AG09309 (cell line): ENCODE measurements at places on chromosomes 6 and 20.

DNA sequence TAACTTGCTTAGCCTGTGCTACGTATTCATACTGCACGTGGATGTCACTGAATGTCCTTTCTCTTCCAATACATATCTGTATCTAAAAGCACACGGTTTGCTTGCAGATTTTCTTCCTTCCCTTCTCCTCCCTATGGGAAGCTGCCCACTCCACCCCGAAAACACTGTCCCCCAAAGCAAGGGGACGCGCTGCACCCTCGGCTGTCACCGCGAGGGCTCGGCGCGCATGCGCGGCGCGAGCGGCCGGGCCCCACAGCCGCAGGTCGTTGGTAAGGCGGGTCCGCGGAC lies 659 bp downstream of the TMX4 start:
- DNase-seq, result no peak

DNA sequence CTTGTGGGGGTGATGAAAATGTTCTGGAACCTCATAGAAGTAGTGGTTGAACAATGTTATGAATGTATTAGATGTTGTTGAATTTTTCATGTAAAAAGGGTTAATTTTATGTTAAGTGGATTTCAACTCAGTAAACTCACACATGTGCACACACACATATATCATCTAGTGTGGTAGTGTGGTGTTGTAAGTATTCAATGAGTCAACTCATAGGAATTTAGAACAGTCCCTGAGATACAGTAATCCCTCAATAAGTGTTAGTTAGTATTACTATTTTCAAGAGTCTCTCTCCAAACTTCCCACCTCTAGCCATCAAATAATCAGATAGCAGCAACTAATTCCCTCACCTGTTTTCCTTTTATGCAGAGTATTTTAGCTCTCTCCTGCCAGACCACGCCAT lies 563.1 kb upstream of the JARID2 start:
- peak; percentile 46 for DNase-seq

DNA sequence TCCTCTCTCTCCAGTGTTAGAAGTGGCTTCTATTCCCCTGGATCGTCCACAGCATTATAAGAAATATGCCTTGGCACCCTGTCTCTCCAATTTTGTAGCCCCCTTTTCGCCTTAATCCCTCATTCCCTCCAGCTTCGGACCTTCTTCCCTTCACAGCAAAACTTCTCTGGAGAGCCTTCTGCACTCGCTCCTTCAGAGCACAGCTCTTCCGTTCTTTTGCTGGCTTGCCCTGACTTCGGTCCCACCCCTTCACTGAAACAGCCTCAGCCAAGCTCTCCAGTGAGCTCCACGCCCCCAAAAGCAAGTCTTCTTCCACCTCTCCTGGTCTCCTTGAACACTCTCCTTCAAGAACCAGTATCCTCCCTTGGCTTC lies 134.7 kb upstream of the RNF24 start:
- no peak for DNase-seq

GRCh38 chr6:150315626-150316025 lies 53.2 kb upstream of the IYD start:
- no peak for DNase-seq

DNA sequence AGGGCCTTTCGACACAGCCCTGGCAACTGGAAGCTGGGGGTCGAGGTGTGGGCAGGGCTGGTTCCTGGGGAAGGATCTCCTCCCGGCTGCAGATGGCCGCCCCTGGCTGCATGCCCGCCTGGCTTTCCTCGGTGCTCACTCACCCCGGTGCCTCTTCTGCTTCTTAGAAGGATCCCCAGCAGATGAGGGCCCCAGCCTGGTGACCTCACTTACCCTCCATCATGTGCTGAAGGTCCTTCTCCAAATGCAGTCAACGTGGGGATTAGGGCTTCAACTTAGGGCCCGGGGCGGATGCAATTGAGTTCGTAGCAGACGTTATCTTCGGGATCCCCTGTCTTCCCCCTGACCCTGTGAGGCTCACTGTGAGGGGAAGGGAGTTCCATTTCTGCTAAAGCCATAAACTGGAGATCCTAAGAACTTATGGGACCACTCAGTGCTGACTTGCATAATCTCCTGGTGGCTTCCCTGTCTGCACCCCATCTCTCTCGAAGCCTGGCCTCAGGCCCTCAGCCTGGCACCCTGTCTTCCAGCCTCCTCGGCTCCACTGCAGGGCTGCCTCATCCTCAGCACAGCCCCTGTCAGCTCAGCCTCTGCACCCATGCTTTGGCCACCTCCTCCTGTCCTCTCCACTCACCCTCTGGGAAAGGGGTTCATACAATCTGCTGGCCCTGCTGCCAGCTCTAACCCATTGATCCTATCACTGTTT lies 92.6 kb downstream of the THBS2 start:
- DNase-seq, result no peak

GRCh38 chr20:38094373-38094891 lies 60.9 kb downstream of the RPRD1B start:
- DNase-seq, result no peak

- DNase-seq, result no peak
Measured at GRCh38 chr6:143598466-143599080, 79.2 kb upstream of the PHACTR2 start.

GRCh38 chr20:50731930-50732690 lies 730 bp downstream of the PARD6B start:
- DNase-seq, result no peak

DNA sequence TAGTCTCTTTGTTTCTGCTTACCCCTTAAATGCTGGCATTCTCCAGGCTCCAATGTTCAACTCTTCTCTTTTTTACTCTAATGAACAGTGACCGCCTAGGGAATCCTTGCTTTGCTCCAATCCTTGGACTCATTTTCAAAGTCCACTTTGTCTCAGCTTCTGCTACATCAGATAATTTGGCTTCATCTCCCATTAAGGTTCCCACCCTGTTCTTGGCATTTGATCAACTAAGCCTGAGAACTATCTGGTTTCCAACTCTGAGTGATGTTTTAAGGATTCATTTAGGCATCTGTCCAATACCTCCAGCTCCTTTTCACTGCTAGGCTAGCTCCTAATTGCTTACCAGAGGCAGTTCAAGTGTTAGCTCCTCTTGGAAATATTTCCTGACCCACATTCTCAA lies 64.9 kb downstream of the ME1 start:
- peak; percentile 28 for DNase-seq

GRCh38 chr6:138454981-138455706 lies 44.1 kb downstream of the NHSL1 start:
- no peak for DNase-seq

- peak; percentile 81 for DNase-seq
Measured at GRCh38 chr6:146357578-146358430, 185.8 kb upstream of the RAB32 start.

DNA sequence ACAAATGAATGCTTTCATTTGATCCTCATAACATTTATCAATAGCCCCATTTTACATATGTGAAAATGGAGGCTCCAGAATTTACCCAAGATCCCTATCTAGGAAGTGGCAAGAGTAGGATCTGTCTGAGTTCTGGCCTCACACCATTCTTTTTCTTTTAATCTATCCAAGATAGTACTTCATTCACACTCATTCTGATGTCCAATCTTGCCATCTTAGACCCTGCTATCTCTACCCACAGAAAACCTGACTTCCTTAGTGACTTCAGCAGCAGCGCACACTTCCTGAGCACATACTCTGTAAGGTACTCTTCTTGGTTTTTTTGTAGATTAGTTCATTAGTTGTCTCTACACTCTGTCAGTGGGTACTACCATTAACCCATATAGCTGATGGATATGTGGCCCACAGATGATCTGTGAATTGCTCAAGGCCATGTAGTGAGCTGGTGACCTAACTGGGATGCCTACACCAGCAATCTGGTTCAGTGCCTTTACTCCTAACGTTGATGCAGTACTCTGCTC lies 36.3 kb downstream of the COX4I2 start:
- no peak for DNase-seq

DNA sequence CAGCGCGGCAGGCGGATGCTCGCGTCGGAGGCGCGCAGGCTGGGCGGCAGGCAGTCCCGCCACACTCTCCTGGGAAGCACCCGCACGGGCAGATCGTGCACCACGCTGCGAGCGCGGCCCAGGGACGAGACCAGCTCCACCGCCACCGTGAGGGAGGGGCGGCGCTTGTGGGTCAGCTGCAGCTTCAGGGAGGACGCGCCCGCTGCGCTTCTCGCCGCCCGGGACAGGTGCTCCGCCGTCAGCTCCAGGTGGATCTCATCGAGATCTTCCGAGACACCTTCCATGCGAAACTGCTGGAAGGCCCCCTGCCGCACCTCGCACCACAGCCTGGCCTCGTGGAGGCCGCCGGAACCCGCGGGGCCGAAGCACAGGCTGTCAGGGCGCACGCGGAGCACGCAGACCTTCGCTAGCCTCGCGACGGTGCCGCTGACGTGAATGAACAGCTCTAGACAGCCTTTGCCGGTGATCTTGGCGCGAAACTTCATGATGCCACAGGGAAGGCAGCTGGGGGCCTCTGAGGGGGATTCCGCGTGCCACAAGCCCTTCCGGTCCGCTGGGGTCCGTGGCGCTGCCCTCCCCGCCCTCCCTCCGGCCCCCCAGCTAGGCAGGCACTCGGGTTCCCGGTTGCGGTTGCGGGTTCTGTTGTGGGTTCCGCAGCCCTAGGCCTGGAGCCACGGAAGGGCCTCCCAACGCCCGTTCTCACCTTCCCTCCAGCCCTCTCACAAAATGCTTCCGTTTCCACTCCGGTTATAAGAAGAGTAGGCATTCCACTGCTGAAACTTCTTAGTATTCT lies at the start of gene HUS1B:
HUS1B (minus strand) TSS at position 641 of the 793 bp plus-strand sequence; CDS start at position 485, 156 bp downstream.
- no peak for DNase-seq

DNA sequence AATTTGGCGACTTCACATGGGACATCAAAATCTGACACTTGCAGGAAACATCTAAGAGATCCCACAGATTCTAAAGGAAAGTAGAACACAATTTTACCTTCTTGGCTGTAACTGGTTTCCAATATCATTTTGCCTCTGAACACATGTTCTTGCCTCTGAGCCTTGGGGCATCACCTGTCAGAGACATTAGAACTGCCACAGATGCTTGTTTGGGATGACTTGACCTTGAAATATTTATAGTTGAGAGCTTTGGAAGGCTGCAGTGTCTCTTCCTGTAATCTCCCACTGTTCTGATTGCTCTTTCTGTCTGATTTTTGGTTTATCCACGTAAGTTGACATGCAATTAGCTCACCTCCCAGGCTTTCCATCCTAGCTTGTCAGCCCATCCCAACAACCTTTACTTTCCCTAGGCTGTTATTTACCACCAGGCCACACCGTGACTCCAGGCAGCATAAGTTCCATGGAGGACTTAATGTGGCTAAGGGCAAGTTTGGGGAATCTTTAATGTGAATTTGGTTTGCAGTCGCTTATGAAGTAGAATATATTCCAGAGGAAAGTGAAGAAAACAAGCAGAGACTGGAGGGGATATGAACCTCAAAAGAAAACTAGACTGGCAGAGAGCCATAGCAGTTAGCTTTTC lies 256.5 kb upstream of the RIN2 start:
- no peak for DNase-seq

GRCh38 chr6:13914351-13914750 lies 10.4 kb upstream of the RNF182 start:
- no peak for DNase-seq
